Thoracic aorta (tissue), 2 donors: ENCODE measurements at places on chromosomes 3 and 15.

GRCh38 chr3:78221300-78221699, 1181.4 kb downstream of the ROBO2 start:
- DNase-seq: no peak

DNA sequence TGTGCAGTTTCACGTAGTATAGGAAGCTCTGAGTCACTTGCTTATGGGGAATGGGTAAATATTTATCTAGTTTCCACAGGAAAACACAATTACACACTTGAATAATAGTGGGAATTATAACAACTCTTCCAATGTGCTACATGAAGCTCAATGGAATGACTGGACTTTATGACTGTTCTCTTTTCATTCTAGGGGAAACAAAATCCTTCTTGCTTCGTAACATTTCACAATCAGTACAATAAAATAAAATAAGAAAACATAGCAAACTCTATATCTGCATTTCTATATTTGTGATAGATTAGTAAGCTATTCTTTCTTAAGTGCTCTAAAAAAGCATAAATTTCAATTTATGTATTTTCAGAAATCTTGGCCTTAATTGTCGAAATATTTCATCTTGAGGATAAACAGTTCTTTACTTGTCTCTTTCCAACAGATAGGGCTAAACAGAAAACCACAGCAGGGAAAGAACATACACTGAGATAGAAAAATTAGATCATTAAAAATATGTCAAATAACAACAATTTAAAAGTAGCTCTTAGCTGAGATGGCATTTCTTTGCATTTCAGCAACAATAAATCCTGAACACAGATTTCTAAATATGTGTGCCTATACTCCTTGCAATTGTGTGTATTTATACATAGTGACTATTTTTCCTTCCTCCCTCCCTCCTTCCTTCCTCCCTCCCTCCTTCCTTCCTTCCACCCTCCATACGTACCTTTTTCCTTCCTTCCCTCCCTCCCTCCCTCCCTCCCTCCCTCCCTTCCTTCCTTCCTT, 395.5 kb upstream of the KCNMB2 start:
- DNase-seq: no peak

GRCh38 chr3:54274607-54275006, 152.3 kb downstream of the CACNA2D3 start:
- DNase-seq: no peak

GRCh38 chr3:184540777-184541681, 20.6 kb upstream of the EPHB3 start:
- DNase-seq: no peak

GRCh38 chr3:11757929-11758328, 88.8 kb downstream of the TAMM41 start:
- DNase-seq: no peak

GRCh38 chr15:78054966-78055365, 22.5 kb downstream of the TBC1D2B start:
- DNase-seq: no peak
